ENCODE measurements at places on chromosomes 1 and 21. TPM values are rescaled to one million over a fixed set of nuclear protein-coding genes. Genes with fewer than 3 reads are reported as not detected.

GRCh38 chr1:176854758-176855745, 309.5 kb downstream of the ASTN1 start:
- no peak for DNase-seq

The PLPPR5 gene
- total RNA-seq = 0.20 TPM

- DNase-seq = peak; percentile 12
These were observed 157.2 kb downstream of the S1PR1 start for GRCh38 chr1:101394041-101394440.

DNA sequence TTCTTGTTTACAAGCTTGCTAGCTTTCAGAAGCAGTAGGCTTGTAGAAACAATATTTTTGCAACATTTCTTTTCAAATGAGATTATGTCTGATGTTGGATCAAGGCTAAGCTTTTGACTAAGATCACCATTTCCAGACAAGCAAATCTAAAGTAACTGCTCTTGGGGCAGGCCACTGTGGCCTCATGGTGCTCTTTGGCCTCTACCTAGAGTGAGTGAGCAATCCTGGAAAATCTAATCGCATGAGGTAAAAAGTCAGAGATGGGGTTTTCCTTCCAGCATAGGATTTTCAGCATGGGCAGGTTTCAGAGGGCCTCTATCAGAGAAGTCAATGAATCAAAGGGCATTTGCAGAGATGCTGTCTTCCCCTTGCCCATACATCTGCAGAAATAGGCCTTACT, 331.9 kb downstream of the OMA1 start:
- no peak for DNase-seq

DNA sequence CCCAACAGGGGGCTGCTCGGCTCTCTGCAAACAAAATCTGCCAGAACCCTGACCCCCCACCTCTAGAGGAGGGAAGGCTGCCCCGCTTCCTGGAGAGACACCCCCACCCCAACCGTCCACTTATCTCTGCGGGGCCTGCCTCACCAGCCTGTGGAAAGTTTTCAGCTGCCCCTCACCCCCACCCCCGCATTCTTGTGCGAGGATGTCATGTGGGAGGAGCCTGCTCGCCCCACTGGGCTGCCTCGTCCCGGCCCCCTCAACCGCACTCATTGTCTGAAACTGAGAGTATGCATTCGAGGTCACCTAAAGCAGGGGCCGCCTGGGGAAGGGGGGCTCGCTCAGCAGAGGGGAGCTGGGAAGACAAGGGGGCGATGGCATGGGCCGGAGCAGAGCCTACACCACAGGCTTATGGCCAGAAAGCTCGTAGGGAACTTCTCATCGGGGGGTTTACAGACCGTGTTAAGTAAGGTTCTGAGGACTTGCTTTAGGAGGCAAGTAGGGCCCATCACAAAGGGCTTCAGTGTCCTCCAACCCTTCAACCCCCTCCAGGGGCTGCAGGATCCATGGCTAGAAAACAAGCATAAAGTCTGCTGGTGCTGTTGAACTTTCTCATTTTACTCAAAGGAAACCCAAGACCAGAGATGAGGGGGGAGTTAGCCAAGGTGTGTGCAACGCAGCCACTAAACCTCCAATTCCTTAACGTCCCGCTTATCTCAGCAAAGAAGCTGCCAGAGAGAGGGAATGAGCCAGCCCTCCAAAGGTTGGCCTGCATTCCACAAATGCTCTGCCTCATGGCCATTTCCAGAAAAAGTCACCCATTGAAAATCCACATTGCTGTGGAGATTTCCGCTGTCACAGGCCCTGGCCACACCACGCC, 9.4 kb downstream of the EPHA2 start:
- DNase-seq = peak; percentile 94

DNA sequence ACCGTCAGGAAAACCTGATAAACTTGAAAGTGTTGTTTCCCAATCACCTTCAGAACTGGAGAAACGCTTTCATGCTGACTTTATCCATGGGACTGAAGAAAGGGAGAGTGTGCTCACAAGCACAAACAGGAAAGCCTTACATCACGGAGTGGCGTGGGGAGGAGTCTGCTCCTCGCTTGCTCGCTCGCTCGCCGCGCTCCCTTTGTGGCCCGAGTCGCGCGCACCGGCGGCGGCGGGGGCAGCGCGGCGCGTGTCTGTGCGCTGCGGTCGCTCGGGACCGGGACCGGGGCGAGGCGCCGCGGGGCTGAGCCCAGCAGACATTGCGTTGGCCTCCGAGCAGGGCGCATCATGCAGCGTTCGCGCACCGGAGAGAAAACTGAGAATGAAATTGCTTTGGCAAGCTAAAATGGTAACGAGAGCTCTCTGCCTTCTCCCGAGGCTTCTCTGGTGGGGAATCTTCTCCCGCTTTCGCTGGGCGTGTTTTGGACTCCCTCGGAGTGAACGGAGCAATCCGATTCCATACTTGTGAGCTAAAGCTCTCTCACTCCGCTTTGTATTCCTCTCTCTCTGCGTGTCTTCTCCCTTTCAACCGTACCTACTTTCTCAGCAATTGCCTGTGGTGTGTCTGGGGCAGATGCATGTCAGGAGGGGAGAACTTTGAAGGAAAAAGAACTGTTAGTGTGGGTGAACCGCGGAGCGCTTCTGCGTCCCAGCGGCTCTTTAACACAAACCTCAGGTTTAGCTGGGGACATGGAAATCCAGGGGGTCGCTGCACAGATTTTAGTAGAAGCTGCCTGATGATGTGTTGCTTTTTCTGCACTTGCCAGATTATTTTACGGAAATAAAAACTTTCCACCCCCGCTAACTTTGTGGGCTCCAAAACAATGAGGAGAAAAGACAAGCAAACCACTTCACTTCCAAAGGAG, at the start of gene RGL1:
Gene RGL1, plus strand, starts transcription at position 205 of the 926 bp plus-strand sequence. Its CDS starts 178 bp downstream, at position 383.
- peak; percentile 78 for DNase-seq

GRCh38 chr1:47226121-47226838, 5.7 kb downstream of the TAL1 start:
- no peak for DNase-seq

The FNDC7 gene
- not detected for total RNA-seq

DNA sequence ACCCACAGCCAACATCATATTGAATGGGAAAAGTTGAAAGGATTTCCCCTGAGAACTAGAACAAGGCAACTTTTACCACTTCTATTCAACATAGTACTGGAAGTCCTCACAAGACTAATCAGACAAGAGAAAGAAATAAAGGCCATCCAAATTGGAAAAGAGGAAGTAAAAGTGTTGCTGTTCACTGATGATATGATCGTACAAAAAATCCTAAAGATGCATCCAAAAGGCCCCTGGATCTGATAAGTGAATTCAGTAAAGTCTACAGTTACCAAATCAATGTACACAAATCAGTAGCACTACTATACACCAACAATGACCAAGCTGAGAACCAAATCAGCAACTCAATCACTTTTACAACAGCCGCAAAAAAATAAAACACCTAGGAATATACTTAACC, 28.3 kb downstream of the RAB3GAP2 start:
- no peak for DNase-seq

DNA sequence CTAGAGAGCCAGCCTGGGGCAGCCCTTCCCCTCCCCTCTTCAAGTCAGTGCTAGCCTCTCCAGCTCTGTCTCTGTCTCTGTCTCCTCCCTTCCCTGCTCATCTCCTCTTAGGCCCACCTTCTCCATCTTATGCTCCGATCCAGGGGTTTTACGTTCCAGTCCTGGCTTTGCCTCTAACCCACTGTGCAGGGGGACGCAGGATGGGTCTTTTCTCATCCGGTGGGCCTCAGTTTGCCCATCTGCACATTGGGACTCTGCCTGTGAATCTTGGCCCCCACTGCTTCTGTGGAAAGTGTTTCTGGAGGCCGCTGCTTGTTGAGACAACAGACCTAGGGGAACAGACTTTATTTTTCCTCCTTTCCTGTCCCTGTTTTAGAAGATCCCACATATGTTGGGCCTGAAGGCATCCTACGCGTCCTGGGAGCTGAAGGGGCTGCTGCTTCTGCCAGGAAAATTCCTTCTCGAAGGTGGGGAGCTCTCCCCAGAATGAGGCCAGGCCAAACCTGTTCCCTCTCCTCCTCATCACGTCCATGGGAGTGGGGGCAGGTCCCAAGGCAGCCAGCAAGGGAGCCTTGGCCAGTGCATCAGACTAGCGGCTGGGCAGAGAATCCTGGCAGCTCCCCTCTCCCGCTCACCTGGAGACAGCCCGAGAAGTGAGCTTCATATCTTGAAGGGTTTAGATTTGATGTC, 99.5 kb upstream of the CSF3R start:
- no peak for DNase-seq

The C21orf58 gene
- total RNA-seq = 8.9 TPM

DNA sequence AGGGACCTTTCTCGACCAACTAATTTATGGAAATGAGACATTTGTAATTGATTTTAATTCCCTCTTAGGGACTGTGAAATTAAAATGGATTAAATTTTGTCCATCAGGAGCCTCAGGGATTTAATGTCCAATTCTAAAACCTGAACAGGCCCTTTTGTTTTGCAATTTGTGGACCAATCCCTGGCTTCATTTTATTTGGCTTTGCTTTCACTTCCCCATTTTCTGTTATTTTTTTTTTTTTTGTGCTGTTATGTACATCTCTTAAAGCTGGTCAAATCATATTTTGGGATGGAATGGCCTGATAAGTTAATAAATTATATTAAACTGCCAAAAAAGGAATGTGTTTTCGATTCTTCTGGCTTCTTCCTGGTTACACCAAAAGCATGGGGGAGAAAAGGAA, 28.9 kb downstream of the ZSCAN20 start:
- no peak for DNase-seq

- DNase-seq = no peak
These were observed 67.8 kb upstream of the NR5A2 start for GRCh38 chr1:199959775-199960110.
